Sciatic nerve (tissue), 2 donors: ENCODE measurements at places on chromosomes 2 and 18.

GRCh38 chr2:120474486-120474885, 128.6 kb downstream of the INHBB start:
- no peak for DNase-seq

DNA sequence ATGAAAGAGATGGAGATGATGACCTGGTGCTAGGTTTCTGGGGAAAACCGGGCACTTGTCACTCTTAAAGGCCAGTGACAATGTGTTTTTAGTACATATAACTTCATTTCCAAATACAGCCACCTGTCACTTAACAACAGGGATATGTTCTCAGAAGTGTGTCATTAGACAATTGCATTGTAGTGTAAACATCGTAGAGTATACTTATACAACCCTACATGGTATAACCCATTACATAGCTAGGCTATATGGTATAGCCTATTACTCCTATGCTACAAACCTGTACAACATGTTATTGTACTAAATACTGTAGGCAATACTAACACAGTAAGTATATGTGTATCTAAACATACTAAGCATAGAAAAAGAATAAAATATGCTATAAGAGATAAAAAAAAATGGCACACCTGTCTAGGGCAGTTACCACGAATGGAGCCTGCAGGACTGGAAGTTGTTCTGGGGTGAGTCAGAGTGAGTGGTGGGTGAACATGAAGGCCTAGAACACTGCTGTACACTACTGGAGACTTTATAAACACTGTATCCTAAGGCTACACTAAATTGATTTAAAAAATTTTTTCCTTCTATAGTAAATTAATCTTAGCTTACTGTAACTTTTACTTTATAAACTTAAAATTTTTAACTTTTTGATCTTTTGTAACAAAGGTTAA, 123.2 kb downstream of the THADA start:
- DNase-seq, result no peak

DNA sequence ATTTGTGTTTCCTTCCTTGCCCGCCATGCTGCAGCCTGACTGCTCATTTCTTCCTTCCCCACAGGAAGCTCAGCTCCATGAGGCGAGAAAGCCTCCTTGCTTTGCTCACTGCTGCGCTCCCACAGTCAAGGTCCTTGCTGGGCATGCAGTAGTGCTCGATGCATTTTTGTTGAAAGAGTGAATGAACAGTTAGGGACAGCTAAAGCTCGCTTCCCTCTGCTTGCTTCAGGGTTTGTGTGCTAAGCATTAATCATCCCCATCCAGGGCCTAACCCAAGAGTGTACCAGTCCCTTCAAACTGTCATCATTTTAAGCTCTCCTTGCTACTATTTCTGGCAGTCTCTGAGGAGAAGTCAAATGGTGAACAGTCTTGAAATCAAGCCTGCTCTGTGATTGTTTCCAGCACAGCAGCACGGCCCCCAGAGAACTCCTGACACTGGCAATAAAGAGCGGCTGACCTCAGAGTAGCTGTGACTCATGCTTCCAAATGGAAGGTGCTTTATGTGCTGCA, 171.7 kb upstream of the SOX11 start:
- DNase-seq, result no peak

DNA sequence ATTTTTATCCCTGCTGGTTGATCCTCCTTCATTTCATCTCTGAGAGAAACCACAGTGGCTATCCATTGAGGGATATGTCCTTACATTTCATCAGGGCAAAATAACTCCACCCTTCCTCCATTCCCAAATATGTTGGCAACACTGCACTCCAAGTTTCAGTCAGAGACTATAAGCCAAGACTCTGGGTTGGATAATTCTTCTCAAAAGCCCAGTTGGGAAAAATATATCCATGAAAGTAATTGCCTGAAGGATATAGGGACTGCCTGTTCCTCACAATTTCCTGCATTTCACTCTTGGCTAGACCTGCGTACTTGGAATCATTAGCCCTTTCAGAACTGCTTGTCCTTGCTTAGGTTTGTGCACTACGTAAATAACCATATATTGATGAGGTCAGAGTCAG, 27.9 kb upstream of the EPB41L3 start:
- no peak for DNase-seq

DNA sequence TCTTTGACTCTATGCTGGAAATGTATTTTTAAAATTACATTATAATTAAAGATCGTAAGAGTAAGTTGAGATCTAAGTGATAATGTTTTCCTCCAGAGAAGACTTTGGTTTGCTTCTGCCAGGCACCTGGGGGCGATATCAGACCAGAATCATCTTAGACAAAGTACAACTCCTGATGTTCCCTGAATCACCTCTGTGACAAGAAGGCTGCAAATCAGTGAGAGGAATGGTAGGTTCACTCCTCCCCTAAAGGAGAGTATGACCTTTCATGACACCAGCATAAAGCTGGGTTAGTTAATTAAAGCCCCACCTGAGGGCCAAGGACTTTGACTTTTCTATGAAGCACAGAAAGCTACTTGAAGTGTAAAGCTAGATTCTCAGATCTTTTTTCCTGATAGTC, 114.4 kb upstream of the DTNA start:
- DNase-seq, result no peak

GRCh38 chr18:62282188-62282629, 42.9 kb upstream of the TNFRSF11A start:
- no peak for DNase-seq

GRCh38 chr18:26804519-26804918, 61.0 kb downstream of the AQP4 start:
- DNase-seq, result no peak

DNA sequence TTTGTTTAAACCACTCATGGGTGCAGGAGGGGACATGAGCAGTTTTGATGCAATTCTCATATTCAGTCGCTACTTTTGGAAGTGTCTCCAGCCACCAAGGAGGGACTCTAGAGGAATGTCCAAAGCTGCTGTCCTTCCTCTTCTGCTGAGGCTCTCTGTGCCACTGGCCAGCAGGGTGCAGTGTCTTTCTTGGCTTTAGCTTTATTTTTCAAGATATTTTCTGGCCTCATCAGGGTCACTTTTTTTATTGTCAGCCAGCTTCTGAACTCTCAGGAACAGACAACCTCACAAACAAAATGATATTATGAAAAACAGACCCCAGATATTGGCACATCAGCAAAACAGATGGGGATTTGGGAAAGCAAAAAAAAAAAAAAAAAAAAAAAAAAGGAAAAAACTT, 289.3 kb upstream of the ZSWIM2 start:
- no peak for DNase-seq

GRCh38 chr2:176419591-176420071, 150.4 kb downstream of the MTX2 start:
- no peak for DNase-seq

GRCh38 chr18:70158992-70159717, 46.3 kb downstream of the RTTN start:
- DNase-seq, result no peak

GRCh38 chr2:187168720-187169713, 279.0 kb downstream of the CALCRL start:
- DNase-seq, result no peak

DNA sequence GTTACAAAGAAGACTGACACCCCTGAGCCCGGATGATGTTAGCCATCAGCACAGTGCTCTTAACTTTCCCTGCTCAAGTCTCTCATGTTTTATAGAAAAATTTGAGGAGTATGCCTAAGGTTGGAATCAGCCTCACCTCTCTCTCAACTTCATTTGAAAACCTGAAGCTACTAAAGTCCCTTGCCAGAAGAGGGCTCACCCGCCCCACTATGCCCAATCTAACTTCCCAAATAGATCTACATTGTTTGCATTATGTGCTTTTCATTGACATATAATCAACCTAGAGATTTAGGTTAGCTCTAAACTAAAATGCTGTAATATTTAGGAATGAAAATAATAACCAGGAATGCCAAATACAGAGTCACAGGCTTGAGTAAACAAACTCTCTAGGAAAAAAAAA, 305.4 kb downstream of the NCKAP5 start:
- no peak for DNase-seq

GRCh38 chr2:190713471-190713870, 64.6 kb downstream of the NAB1 start:
- DNase-seq, result no peak

GRCh38 chr2:4391013-4391412, 687.6 kb downstream of the DCDC2C start:
- no peak for DNase-seq

DNA sequence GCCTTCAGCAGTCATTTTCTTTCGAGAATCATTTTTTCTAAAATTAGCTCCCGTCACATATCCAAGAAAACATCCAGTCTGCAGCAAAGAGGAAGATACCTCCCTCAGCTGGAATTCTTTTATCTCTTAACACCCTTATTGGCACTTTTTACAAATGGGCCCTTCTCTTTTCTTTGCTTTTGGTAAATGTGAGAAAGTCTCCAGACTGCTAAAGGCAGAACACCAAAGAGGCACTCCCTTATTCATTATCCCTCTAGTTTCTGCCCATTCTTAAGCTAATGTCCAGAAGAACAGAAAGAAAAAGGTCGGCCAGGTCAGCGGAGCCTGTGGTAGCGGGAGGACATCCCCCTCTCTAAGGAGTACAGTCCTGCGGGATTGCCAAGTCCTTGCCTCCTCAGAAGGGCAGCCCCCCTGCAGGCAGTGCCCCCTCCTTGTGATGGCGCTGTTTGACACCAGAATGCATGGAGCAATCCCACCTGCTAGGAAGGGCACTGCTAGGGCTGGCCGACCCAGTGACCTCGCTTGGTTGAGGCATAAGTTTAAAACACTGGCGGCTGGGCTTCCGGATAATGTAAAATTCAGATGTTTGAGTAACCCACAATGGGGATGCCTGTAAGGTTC, 34.0 kb downstream of the ST6GAL2 start:
- no peak for DNase-seq

GRCh38 chr18:13444430-13445240, 226.1 kb downstream of the LDLRAD4 start:
- no peak for DNase-seq
